Activated T-helper 1 cell treated with Interleukin-2 at 50 U/mL for 16 hours (primary cell): ENCODE measurements at places on chromosomes 3 and 15.

DNA sequence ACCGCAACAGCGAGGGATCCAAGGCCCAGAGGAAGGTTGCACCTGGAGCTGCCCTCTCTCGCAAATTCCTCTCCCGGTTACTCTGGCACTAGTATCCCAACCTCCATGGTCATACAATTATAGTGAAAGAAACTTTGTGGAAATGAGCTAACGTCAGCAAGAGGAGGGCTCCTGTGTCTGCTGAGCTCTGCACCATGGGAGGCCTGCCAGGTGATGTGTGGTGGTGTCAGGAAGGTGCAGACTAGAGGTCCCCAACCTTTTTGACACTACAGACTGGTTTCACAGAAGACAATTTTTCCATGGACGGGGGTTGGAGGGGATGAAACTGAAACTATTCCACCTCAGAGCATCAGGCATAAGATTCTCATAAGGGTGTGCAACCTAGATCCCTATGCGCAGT is 13.2 kb upstream of the IQCF6 start:
- no peak for DNase-seq

GRCh38 chr3:140162551-140162950 is 227.6 kb downstream of the CLSTN2 start:
- DNase-seq: no peak

DNA sequence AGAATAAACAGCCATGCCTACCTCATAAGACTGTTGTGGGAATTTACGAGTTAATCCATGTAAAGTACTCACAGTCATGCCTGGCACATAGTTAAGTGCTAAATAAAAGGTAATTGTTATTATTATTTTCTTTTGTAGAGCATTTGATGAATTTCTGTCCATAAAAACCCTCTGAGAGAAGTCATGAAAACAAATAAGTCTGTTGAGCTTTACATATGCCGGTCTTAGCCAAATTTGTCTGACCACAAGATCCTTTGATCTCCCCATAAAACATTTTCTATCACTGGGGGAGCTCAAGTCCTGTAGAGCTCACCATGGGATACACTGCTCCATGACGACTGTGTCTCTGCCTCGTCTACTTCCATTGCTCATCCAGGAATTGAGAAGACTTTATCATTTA is 114.0 kb downstream of the MAGI1 start:
- no peak for DNase-seq

- DNase-seq: no peak
Measured at GRCh38 chr15:36230776-36231175, 348.6 kb upstream of the CDIN1 start.

- DNase-seq: no peak
Measured at GRCh38 chr3:85780806-85781205, 822.0 kb downstream of the CADM2 start.

DNA sequence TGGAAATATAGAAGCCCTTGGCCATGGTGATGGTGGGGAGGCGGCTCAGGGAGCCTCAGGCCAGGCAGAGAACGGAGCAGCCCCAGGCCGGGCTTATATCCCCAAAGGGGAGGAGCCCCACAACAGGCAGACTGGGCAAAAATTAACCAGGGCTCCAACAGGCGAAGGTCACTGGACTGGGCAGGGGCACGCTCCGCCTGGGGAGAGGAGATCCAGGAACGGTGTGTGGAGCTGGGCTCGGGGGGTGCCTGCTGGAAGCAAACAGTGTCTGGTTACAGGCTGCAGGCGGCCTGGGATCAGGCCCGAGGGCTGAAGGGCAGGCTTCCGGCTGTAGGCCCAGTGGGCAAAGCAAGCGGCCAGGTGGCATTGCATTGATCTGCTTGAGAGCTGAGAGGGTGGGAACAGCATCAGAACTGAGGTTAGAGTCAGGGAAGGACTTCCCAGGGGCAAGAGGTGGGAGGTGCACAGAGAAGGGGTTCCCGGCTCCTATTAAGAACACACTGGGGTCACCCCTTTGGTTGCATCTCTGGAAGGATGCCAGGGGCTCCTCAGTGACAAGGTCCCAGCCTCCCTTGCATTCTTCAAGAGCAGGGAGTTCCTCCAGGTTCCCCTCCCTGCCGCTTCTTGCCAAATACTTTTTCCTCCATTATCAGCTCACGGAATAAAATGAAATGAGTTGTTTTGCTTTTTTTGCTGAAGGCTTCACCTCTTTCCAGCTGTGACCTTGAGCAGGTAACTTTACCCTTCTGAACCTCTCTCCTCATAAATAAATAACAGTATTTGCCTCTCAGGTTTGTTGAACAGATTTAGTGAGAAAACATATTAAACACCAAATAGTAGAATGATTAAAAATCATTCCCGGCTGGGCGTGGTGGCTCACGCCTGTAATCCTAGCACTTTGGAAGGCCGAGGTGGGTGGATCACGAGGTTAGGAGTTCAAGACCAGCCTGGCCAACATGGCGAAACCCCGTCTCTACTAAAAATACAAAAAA is 7.8 kb downstream of the ANPEP start:
- DNase-seq: no peak

- DNase-seq: no peak
Measured at GRCh38 chr15:101020451-101020850, 101.3 kb downstream of the LRRK1 start.

GRCh38 chr3:16404349-16404895 is 109.1 kb downstream of the RFTN1 start:
- DNase-seq: no peak

DNA sequence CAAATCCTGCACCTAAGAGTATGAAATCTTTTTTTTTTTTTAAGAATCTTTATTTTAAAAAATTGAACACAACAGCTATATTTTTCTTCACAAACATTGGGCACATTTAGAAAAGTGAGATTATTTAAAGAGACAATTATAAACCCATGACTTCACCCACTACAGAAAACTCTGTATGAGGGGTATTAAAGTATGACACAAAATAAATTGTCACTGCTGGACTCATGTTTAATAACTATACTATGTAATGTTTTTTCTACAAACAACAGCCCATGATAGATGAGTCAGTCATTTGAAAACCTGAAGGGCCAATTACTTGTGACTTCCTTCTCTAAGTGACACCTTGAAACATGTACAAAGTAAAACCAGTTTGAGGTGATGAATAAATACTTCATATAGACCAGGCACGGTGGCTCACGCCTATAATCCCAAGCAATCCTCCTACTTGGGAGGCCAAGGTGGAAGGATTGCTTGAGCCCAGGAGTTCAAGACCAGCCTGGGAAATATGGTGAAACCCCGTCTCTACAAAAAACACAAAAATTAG is 36.0 kb downstream of the AQR start:
- no peak for DNase-seq
